Right ventricle myocardium superior (tissue), 1 donor: ENCODE measurements at places on chromosomes 12 and 14. TPM values are rescaled to one million over a fixed set of nuclear protein-coding genes. Genes with fewer than 3 reads are reported as not detected.

DNA sequence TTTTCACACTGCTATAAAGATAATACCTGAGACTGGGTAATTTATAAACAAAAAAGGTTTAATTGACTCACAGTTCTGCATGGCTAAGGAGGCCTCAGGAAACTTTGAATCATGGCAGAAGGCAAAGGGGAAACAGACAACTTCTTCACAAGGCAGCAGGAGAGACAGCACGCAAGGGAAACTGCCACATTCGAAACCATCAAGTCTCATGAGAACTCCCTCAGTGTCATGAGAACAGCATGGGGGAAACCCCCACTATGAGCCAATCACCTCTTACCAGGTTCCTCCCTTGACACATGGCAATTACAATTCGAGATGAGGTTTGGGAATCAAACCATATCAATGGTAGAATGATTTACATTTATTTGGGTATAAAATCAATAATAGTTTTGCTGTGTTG, 558.5 kb downstream of the TMTC2 start:
- DNase-seq: no peak

DNA sequence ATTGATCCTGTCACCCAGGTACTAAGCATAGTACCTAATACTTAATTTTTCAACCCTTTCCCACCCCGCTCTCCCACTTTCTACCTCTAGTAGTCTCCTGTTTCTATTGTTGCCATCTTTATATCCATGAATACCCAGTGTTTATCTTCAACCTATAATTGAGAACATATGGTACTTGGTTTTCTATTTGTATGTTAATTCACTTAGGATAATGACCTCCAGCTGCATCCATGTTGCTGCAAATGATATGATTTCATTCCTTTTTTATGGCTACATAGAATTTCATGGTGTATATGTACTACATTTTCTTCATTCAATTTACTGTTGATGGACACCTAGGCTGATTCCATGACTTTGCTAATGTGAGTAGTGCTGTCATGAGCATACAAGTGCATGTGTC, 547.3 kb upstream of the NOVA1 start:
- DNase-seq: no peak

GRCh38 chr12:108613548-108613947, 15.7 kb upstream of the TMEM119 start:
- DNase-seq: no peak

DNA sequence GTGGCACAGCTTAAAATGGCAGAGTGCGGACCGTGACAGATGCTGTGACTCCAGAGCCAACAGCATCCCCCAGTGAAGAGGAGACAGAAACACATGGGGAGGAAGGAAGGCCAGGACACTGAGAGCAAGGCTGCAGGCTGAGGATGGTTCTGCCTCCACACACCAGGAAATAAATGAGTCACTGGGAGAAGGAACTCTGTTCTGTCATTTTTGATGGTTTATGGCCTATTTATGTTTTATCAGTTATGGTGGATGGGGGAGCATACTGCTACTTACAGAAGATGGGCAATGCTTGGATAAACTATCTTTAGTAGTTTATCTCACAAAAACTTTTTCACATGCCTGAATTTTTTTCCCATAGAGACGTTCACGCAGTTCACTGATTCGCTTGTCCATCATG, 33.8 kb downstream of the ZFYVE21 start:
- DNase-seq: no peak

Gene SIVA1
- total RNA-seq: 60.7 TPM
